ENCODE measurements at places on chromosomes 6 and 20. TPM values are rescaled to one million over a fixed set of nuclear protein-coding genes. Genes with fewer than 3 reads are reported as not detected.

Gene KCNK16
- not detected for total RNA-seq

Gene GPR63
- total RNA-seq = 0.65 TPM

Gene SMOC2
- 16.4 TPM for total RNA-seq

Gene EDN1
- total RNA-seq = 2.9 TPM

Gene LRRN4
- total RNA-seq = 0.46 TPM

Gene DEF6
- total RNA-seq = 2.8 TPM

Gene MEP1A
- total RNA-seq = not detected

Gene HLA-DPB1
- total RNA-seq = 38.4 TPM

Gene TUBE1
- total RNA-seq = 24.0 TPM

Gene IMPG1
- not detected for total RNA-seq

Gene TRIM10
- total RNA-seq = not detected

Gene SLA2
- 0.30 TPM for total RNA-seq

Gene TBXT
- not detected for total RNA-seq

Gene PLCG1
- 43.4 TPM for total RNA-seq

Gene HEY2
- 57.5 TPM for total RNA-seq

GRCh38 chr6:9621276-9621675, 793.6 kb downstream of the TFAP2A start:
- no peak for DNase-seq

GRCh38 chr6:43170417-43170930, 595 bp upstream of the SRF start:
- DNase-seq = peak; percentile 91

- no peak for DNase-seq
Observed at GRCh38 chr20:6882561-6883291, 115.2 kb downstream of the BMP2 start.

GRCh38 chr20:55596431-55596830, 408.9 kb downstream of the CBLN4 start:
- no peak for DNase-seq

DNA sequence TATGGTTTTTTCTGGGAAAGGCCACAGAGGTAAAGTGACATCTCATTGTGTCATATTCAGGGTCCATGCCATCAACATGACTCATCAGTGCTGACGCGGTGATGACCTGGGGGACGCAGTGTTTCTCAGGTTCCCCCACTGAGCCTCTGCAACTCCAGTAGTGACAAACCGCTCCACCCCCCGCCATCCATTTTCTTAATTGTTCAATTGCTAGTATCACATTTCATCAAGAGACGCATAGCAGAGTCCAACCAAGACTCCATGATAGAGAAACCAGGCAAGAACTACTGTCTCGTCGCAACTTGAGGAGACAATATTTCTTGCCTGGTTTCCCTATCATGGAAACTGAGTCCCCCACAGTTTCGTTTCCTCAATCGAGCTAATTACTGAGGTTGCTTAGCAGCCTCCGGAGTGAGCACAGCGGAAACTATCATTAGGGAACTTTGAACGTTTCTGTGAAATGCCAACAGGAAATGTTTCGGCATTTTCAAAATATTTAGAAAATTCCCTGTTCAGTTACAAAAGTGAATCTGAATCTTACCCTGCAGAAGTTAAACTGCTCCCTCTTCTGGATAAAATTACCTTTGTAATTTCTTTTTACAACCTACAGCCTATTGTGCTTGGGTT, 12.2 kb upstream of the SERPINB1 start:
- DNase-seq = no peak

GRCh38 chr6:139254196-139254595, 37.6 kb downstream of the TXLNB start:
- no peak for DNase-seq

- DNase-seq = no peak
Observed at GRCh38 chr6:123616942-123617341, 19.8 kb downstream of the TRDN start.

DNA sequence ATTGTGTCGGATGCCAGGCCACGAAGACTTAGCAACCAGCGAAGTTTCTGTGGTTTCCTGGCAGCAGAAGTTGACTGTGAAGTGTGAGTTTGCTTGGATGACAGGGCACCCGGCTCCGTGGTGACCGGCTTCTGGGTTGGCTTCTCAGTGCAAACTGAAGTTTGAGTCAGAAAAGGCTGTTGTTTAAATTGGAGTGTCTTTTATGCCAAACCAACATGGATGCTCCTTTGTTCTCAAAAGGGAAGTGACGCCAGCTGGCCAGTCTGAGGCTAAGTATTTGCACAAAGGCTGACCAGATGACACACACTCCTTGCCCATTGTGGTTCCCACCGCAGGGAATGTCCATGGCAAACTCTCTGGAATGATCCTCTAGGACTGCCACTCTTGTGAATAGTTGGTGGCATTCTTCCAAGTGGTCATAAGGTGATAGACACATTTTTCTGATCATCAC, 164.8 kb upstream of the QKI start:
- DNase-seq = no peak

DNA sequence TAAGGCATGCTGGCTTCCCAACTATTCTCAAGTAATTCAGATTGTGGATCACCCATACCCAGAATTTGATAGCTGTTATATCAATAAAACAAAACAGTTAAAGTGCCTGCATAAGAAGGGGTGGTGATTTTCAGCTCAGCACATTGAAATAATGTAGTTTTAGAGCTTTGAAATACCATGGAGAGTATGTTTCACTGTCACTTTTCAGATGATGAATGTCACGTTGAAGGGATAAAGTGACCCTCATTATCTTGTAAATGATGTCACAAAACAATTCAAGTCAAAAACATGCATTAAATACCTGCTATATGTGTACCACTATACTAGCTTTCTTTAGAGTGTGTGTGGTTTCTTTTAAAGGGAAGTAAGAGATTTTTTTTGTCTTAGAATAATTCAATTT, 27.6 kb downstream of the MLIP start:
- no peak for DNase-seq

DNA sequence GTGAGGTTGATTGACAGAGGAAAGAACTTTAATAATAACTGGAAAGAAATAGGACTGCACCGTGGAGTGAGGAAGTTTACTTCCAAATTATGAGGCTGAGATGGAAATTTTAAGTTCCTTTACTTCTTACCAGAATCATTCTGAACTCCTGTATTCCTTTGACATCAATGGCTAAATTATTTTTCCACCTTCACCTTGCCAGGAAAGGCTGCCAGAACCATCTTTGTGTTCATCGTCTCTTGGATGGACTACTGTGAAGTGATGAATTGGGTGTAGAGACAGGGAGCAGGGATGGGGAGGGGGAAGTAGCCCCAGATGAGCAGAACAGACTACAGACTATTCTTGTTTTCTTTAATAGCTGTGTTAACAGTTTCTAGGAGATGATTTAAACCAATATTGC, 102.1 kb upstream of the CEP162 start:
- no peak for DNase-seq

- DNase-seq = no peak
Observed at GRCh38 chr6:37033255-37033654, 27.8 kb downstream of the FGD2 start.

DNA sequence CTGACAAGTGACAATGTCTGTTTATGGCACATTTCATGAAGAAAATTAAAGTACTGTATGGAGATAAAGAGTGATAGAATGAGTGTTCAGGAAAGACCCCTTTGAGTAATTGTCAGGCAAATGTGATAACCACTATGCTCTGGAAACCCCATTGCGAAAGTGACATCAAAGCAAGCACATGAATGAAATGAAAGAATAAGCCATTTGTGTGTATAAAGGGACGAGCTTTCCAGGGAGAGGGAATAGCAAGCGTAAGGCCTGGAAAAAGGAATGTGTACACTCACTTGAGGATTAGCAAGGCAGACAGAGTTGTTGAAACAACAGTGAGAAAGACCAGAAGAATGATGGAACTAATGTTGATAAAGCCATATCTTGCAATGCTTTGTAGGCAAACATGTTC, 490.0 kb downstream of the GRIK2 start:
- no peak for DNase-seq

GRCh38 chr6:167573461-167574215, 248.8 kb downstream of the TTLL2 start:
- DNase-seq = no peak

- no peak for DNase-seq
Observed at GRCh38 chr6:134047673-134048072, 4.8 kb downstream of the SLC2A12 start.

- no peak for DNase-seq
Observed at GRCh38 chr6:67916399-67916798, 718.7 kb upstream of the ADGRB3 start.
